ENCODE measurements at places on chromosomes 1 and 21.

- DNase-seq: no peak
Measured at GRCh38 chr1:192615055-192615454, 20.9 kb upstream of the RGS13 start.

- no peak for DNase-seq
Measured at GRCh38 chr1:182143825-182144645, 82.5 kb upstream of the ZNF648 start.

DNA sequence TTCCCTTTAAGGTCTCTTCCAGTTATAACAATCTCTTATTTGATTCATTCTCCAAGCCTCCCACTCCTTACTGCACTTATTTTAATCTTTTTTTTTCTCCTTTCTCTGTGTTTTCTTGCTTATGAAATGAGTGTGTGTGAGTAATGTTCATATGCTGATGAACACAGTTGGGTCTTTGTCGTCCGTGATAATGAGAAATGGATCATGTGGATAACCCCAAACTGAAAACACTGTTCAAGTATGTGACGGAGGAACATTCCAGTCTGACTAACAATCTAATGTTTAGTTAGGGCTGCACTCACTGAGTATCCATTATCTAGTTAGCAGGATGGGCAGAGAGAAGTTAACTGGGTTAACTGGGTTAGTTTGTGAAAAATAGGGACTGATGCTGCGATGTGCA lies 253.1 kb upstream of the DUSP10 start:
- no peak for DNase-seq

GRCh38 chr1:67350783-67351182 lies 43.1 kb downstream of the IL12RB2 start:
- DNase-seq: no peak

DNA sequence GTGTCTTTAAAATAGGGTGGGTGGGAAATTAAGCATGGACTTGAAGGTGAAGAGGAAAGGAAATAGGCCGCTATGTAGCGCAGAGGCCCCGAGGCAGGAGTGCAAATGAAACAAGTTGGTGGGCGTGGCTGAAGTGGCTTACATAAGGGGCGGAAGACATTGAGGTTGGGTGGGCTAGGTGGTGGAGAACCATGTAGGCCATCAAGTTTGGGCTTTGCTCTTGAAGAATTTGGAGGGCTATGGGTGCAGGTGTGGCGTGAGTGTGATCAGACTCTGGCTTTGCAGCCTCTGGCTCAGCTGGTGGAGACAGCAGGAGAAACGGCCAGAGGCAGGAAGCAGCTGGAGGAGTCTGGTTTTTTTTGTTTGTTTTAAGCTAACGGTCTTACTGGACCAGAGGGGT lies 6.7 kb downstream of the SLFNL1 start:
- DNase-seq: no peak

DNA sequence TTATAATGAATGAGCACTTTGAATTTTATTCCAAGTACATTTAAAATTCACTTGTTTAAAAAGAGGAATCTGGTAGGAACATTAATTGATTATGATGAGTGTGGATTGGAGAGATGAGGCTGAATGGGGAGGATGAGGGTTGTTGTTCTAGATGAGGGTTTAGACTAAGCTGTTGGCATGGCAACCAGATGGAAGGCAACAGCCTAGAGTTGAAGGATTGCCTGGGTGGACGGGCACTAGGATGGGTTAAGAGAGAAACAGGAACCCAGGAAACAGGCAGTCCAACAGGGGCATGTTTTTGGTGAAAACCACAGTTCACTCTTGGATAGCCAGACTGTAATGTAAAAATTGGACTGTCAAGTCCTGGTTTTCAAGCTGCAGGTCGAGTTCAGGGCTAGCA lies 125.5 kb downstream of the CHRM3 start:
- DNase-seq: no peak

DNA sequence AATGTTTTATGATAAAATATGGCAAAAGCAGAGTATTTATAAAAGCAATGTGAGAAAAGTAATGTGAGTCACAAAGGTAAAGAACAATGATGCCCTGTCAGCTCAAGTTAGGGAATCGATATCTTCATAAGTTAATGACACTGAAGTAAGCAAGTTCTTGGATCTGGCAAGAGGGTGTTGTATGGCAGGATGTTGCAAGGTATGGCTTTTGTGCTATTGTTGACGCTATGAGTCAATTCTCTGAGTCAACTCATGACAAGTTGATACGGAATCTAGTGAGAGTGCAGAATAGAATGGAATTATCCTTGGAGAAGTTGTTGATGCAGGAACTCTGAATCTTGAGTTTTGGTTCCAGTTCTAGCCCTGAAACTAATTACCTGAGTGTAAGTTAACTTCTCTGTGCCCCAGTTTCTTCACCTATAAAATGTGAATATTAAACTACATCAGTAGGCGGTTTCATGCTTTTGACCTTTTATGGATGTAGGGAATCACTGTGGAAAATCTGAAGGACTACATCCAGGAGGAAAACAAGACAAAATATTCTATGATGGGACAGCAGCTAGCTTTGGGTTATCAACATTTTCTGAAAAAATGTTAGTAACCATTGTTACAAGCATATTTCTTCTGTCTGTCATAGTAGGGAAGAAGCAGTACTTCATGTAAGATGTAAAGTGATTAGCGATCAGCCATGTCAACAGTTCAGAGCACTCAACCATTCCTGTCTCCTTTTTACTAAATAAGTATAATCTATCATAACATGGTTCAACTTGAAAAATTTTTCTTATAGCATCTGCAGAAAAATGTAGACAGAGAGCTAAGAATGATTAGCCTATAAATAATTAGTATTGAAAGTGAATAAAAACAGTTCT lies 96.9 kb downstream of the ATP6V1G3 start:
- no peak for DNase-seq

DNA sequence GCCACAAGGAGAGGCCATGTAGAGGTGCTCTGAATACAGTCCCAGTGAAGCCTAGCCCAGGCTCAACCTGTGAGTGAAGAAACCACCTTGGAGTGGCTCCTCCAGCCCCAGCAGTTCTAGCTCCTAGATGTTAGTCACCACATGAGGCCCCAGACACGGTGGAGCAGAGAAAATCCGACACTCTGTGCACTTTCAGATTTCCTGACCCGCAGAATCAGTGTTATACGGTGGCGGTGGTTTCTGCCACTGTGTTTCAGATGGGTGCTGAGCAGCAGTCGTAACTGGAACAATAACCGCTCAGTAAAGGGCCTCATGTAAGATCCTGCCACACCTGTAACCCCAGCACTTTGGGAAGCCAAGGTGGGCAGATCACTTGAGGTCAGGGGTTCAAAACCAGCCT lies 36.1 kb upstream of the ZBTB8A start:
- no peak for DNase-seq

DNA sequence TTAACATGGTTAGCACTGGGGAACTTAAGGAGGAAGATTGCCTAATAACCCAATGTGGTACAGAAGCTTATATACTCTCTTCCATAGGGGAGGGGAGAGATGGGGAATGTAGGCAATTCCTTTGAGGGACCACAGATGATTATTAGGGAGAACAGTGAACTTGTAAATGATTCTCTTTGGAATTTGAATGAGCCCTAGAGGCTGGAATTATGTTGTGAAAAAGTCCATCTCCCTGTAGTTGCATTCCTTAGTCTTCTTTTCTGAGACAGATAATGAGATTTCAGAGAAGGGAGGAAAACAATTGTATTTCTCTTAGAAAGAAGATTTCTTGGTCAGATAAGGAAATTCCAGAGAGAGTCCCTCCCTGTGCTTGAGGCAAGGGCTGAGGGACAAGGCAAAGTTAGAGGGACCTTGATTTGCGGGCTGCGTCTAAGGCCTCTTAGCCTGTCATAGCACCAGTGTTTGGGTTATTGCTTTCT lies 89.0 kb upstream of the HMCN1 start:
- DNase-seq: no peak

DNA sequence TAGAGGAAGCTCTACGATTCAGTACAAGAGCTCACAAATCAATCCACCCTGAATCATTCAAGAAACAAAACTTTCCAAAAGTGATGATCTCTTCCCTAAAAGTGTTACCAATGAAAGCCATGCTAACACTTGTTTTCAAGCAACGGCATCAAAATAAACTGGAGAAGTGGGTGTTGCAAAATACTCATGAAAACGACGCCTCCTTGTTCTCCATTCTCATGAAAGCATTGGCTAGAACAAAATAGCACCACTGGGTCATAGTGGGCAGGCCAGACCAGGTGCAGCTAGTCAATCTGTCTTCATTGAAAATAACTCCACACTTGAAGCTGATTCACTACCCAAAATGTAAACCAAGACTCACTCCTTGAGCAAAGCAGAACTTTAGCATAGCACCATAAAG lies 4.3 kb downstream of the TIAM1 start:
- DNase-seq: no peak

- no peak for DNase-seq
Measured at GRCh38 chr1:13756557-13757315, 56.7 kb downstream of the PRDM2 start.

GRCh38 chr21:42703965-42704364 lies 50.5 kb downstream of the PDE9A start:
- DNase-seq: no peak

DNA sequence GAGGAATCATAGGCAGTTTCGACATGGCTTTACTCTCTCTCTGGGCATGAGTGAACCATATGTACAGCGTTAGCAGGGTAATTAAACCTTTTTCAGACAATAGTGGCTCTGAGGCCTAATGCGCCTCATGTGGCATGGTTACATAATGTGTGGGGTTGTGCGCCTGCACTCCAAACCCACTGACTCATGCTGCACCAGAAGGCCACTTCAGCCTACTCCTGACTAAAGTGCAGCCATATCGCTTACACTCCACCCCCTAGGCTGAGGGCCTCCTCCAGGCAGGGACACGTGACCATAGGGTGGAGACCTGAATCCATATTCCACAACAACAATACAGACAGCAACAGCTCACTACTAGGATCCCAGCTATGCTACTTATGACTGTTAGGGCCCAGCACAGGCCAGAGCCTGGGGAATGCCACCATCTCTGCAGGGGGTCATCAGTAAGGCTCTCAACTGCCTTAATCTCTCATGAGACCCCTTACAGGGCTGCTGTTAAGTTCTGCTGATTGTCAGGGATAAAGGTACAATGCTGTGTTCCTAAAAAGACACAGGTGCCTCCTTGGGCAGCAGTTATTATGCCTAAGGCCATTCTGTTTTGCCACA lies 13.4 kb upstream of the ODF2L start:
- DNase-seq: no peak

DNA sequence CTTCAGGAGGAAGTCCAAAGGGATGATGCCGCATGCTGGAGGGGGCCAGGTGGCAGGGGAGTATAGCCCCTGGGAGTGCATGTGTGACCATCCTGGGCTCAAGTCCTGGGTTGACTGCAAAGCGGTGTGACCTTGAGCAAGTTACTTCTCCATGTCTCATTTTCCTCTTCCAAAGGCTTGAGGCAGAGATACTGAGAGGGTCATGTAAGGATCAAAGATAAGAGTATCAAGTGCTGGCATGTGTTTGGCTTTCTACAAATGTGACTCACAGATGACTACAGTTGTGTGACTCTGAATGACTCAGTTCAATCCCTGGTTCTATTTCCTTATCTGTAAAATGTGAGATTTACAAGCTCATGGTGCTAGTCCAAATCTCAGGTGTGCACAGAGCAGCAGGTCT lies 26.1 kb downstream of the PROK1 start:
- DNase-seq: no peak

- no peak for DNase-seq
Measured at GRCh38 chr1:201636510-201636971, 97.6 kb downstream of the NAV1 start.

DNA sequence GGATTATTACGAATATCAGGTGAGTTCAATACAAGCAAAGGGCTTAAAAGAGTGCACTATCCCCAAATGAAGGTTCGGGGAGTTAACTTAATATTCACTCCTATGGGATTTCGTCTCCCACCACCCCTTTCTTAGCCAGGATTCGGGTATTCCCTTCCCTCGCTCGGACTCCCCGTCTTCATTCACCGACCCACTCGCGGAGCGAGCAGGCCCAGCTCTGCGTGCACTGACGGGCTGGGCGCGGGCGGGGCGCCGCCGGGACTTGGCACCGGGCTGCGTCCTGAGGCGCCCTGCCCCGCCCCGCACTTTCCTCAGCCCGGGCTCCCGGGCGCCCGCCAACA lies 7.7 kb upstream of the MPZL1 start:
- no peak for DNase-seq

DNA sequence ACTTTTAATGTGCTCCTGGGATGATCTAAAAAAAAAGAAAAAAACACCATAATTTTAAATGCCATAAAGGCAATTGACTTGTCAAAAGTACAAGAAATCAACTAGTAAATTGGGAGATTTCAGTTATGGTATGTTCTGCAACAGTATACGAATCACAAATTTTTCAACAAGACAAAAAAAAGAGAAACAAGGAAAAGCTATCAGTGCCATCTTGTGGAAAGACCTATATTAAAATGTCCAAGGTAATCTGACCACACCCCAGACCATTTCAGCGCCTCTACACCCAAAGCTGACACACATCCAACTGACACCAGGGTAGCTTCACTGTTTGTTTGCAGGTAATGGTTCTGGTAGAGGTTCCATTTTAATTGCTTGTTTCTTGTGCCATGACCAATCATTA lies 5.0 kb upstream of the DUSP23 start:
- DNase-seq: no peak

GRCh38 chr1:163307479-163308171 lies 14.1 kb upstream of the NUF2 start:
- DNase-seq: no peak

- DNase-seq: peak; percentile 95
Measured at GRCh38 chr1:222643938-222644635, 26.2 kb downstream of the MIA3 start.

- DNase-seq: no peak
Measured at GRCh38 chr1:246632281-246633168, 66.3 kb downstream of the CNST start.

DNA sequence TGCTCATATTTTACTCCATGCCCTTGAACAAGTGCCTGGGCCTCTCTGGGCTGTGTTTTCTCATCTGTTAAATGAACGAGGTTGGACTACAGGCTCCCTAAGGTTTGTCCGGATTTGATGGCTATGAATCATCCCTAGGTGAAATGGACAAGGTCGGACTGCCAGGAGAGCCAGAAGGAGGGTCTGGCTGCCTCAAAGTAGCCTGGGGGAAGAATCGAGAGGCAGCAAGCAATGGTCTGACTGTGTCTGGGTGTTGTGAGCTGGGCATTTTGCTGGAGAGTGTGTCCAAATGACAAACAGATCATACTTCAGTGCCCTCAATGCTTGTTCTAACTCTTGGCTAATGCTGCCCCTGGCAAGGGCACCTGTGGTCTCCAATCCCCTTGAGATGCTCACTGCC lies 730.9 kb downstream of the PTPRU start:
- no peak for DNase-seq

GRCh38 chr1:180254854-180255253 lies 24.8 kb downstream of the LHX4 start:
- DNase-seq: no peak

DNA sequence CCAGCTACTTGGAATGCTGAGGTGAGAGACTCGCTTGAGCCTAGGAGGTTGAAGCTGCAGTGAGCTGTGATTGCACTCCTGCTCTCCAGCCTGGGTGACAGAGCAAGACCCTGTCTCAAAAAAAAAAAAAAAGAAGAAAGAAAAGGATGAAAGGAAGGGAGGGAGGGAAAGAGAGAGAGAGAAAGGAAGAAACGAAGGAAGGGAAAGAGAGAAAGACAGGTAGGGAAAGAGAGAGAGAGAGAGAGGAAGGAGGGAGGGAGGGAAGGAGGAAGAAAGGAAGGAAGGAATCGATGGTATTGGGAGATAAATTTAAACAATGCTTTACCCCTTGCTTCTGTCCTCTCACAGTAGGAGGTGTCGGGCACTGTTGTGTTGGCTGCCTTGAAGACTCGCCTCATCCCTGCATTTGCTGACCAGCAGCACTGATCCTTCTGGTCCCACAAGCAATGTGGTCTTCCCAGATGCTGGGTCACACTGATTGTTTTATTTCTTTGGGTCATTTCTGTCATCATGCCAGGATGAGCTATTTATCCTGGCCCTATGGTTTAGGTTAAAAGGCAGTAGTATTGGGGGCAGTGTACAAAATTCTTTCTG lies 30.9 kb downstream of the GPR137B start:
- DNase-seq: no peak
